HepG2 (cell line): ENCODE measurements at places on chromosomes 12 and 14.
A peak's percentile ranks its signal among the peaks of the same experiment; 100 is the strongest.

DNA sequence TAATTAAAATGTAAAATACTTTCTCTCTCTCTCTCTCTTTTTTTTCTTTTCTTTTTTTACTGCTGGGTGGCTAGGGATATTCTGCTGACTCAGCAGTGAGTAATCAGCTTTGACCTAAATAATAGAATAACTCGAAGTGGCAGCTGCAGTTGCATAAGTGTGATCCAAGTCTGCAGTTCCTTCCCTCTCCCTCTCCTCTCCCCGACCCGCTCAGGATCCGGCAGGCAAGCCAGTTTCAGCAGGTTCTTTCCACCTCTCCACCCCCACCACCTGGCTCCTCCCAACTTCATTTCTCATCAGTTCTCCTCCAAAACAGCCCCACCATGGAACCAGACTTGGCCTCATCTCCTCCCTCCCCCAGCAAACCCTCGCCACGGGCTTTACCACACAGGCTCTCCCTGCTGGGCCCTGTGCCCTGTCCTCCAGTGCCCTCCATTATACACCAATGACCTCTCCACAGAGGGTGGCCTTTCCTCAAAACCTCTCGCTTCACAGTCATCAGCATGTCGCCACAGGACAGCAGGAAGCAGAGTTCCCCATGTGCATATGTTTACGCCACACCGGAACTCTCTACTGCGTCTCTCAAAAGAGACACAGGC lies 22.4 kb downstream of the SLC7A8 start:
- DNase-seq, result no peak

DNA sequence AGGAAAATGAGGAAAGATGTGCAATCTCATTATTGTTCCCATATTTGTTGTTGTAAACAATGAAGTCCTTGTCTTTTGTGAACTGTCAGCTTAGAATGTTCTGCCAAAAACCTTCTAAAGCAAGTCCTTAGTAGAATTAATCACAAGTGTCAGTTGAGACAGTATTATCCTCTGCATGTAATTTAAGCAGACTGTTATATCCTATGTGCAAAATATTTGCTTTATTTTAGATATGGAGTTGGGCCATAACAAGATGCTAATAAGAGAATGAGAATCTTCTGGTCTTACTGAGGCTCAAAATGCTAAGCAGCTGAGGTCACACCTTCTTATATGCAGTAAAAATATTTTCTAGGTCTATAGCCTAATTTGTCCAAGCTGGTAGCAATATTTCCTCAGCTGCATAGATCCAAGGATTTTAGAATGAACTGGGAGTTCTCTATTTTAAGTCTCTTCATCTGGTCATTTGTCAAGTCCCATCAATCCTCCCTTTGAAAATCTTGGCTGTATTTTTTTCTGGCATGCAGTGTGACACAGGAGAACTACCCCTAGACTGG lies 222.3 kb upstream of the NAV3 start:
- DNase-seq, result no peak

DNA sequence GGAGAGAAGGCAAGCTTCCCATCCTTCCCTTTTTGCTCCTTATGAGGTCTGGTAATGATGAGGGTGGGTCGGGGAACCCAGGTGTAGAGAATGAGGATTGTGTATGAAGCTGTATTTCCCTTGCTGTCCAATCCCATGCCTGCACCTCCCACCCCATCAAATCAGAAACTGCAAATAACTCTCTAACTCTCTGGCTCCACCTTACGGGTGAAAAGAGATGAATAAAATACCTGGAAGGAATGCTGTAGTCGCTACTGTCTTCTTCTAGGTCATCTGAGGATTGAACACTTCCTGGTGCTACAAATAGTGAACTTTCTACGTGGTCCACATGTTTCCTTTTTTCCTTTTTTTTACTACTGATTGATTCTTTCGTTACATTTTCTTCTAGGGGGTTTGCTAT lies 38.9 kb upstream of the DICER1 start:
- peak; percentile 9 for DNase-seq

DNA sequence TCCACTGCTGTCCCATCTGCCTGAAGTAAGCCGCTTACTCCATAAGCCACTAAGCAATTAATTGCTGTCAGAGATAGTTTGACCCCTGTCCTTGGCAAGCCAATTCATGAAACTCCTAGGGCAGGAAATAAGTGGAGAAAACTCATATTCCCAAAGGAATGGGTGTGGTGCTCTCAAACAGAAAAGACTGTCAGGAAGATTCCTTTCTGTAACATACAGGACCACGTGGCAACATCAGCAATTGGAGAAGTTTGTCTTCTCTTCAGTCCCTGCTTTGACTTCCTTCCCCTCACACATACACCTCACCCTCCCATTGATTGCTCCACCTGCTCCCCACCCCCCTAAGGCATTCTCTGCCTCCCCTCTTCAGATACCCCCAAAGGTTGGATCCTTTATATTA lies 36.2 kb upstream of the MDM1 start:
- DNase-seq, result no peak

- no peak for DNase-seq
Measured at GRCh38 chr14:29355846-29356245, 571.8 kb downstream of the PRKD1 start.

- no peak for DNase-seq
Measured at GRCh38 chr14:22178333-22178839, 410.6 kb downstream of the DAD1 start.

DNA sequence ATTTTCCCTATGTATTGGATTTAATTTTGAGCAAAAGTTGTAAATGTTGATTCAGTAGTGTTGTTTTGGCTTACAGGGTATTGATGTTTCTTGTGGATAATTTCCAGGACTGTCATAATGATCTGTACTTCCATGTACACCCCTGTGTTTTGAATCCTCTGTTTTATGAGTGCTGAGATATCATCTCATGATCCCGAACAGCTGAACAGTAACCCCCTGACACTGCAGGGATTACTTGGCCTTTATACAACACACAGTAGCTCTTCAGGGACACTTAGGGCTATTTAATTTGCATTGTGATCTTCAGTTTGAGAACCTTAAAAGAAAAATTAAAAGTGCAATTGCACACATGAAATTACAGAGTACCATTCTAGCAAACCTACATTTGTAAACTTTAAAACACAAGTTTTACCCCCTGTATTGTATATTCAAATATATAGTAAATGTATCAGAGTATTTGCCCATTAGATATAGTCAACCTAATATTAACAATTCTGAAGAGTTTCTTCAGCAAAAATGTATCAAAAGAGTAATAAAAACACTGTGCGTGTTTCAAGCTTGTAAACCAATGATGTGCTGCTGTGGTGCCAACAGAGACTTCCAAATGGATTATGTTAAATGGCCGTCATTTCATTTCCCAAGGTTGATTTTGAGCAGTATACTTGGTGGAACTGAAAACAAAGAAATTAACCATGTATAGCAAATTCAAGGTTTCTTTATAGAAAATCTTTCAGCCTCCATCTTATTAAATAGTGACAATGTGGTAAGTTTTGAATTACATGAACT lies 27.9 kb upstream of the MYF6 start:
- DNase-seq, result no peak

GRCh38 chr14:23402296-23403138 lies 5.6 kb downstream of the MYH6 start:
- no peak for DNase-seq

GRCh38 chr14:102817942-102818940 lies 41.0 kb downstream of the TRAF3 start:
- no peak for DNase-seq

DNA sequence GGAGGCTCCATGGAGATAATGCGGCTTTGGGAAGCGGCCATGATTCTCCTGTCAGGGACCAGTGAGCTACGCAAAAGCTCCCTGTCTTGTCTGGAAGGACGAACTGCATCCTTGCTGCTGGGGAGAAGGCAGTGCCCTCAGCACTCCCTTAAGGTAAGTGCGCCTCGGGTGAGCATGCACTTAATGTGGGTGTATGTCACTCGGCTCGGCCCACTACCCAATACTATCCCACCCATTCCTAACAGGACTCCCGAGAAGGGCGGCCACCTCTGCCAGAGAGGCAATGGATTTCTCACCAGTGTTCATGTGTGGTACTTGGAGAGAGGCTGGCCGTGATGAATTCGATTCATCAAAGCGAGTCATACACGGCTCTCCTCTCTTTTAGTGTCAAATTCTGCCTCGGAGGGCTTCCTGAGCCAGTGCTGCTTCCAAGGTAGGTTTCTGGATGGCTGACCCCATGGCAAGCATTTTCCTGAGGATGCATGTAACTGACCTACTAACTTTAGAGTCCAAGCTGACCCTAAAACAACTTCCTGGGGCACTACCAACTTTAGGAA lies 151.7 kb upstream of the RTL1 start:
- no peak for DNase-seq

- no peak for DNase-seq
Measured at GRCh38 chr14:56554301-56554700, 25.3 kb upstream of the TMEM260 start.

DNA sequence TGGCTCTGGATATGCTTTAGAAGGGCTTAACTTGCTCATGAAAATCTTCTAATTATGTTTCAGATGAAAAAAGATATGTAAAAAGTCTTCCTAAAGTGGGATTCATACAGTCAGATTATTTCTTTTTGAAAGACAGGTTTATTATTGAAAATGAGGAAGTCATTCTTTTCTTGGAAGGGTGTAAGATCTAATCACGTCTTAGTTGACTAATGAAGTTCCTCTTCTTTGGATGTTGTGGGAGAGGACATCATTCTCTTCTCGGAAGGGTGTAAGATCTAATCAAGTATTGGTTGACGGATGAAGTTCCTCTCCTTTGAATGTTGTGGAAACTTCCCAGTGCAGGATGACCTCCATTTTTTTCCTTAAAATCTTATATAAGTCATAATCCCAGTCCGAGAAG lies 74.9 kb downstream of the ALG10 start:
- DNase-seq, result no peak

DNA sequence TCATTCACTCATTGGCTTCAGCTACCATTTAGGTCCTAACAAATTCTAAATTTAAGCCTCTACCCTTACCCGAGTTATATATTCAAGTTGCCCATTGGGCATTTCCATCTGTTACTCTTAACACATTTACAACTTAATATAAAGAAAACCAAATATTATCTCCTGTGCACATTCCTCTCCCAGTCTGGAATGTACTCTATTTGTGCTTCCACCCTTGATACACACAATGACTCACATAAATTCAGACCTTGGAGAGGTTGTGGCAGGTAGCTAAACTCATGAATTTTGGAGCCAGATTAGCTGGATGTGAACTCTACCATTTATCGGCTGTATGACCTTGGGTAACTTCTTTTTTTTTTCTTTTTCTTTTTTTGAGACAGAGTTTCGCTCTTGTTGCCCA lies 51.1 kb downstream of the BRMS1L start:
- peak; percentile 73 for DNase-seq

DNA sequence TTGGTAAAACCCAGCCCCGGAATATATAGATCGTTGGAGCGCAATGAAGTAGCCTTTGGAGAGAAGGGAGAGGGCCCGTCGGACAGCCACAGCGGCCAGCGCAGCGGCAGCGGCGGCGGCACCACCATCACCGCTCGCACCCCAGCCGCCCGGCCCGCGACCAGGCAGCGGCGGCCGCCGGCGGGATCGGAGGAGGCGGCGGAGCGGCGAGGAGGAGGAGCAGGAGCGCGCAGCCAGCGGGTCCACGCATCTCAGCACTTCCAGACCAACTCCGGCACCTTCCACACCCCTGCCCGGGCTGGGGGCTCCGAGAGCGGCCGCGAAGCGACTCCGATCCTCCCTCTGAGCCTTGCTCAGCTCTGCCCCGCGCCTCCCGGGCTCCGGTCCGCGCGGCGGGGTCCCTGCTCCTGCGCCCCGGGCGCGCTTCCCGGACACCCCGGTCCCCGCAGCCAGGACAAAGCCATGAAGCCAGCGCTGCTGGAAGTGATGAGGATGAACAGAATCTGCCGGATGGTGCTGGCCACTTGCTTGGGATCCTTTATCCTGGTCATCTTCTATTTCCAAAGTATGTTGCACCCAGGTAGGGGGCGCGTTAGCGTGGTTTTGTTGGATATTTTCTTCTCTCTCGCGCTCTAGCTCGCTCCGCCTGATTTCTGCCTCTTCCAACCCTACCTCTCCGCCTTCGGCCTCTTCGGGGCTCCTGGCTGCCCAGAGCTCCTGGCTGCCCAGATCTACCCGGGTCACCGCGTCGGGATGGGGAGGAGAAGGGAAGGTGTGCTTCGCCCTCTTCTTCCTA lies 400 bp downstream of the CHST11 start:
- DNase-seq, result no peak
